ENCODE measurements at places on chromosomes 3 and 15. TPM values are rescaled to one million over a fixed set of nuclear protein-coding genes. Genes with fewer than 3 reads are reported as not detected.

GRCh38 chr3:97439373-97439772 lies 325.2 kb upstream of the ARL6 start:
- no peak for DNase-seq
- H3K4me3 ChIP-seq, result no peak overlapping the region
- no peak overlapping the region for H3K27ac ChIP-seq
- H3K4me1 ChIP-seq, result no peaks in the 10 kb centered on the region
- H3K27me3 ChIP-seq, result no peaks in the 10 kb centered on the region
- no peaks in the 10 kb centered on the region for H3K36me3 ChIP-seq

- no peak overlapping the region for H3K27ac ChIP-seq
- no peak overlapping the region for H3K4me3 ChIP-seq
- H3K27me3 ChIP-seq, result no peaks in the 10 kb centered on the region
- no peaks in the 10 kb centered on the region for H3K4me1 ChIP-seq
Measured at GRCh38 chr3:147925272-147925671, 516.1 kb downstream of the ZIC1 start.

- no peaks in the 10 kb centered on the region for H3K4me1 ChIP-seq
- no peaks in the 10 kb centered on the region for H3K36me3 ChIP-seq
- H3K27me3 ChIP-seq, result no peaks in the 10 kb centered on the region
- H3K27ac ChIP-seq, result no peak overlapping the region
Measured at GRCh38 chr15:39419651-39420050, 161.2 kb upstream of the THBS1 start.

GRCh38 chr3:64265646-64266045 lies 40.4 kb upstream of the PRICKLE2 start:
- no peak overlapping the region for H3K27ac ChIP-seq
- H3K4me3 ChIP-seq, result no peak overlapping the region
- no peaks in the 10 kb centered on the region for H3K36me3 ChIP-seq
- H3K4me1 ChIP-seq, result no peaks in the 10 kb centered on the region
- no peaks in the 10 kb centered on the region for H3K27me3 ChIP-seq

GRCh38 chr15:29424118-29424517 lies 154.5 kb upstream of the NSMCE3 start:
- H3K4me3 ChIP-seq, result no peak overlapping the region
- H3K27me3 ChIP-seq, result peaks cover 9% of the 10 kb centered on the region
- H3K27ac ChIP-seq, result no peak overlapping the region
- H3K4me1 ChIP-seq, result no peaks in the 10 kb centered on the region
- H3K36me3 ChIP-seq, result no peaks in the 10 kb centered on the region

GRCh38 chr3:125054449-125055329 lies 1.1 kb downstream of the HEG1 start:
- H3K27ac ChIP-seq, result no peak overlapping the region
- no peaks in the 10 kb centered on the region for H3K27me3 ChIP-seq
- no peak for DNase-seq
- H3K4me3 ChIP-seq, result peak overlapping the region; percentile 55

- H3K36me3 ChIP-seq, result no peaks in the 10 kb centered on the region
- no peaks in the 10 kb centered on the region for H3K4me1 ChIP-seq
- no peak overlapping the region for H3K4me3 ChIP-seq
Measured at GRCh38 chr15:53884441-53884840, 93.8 kb upstream of the UNC13C start.

- no peaks in the 10 kb centered on the region for H3K4me1 ChIP-seq
- no peak overlapping the region for H3K27ac ChIP-seq
- H3K4me3 ChIP-seq, result no peak overlapping the region
- H3K27me3 ChIP-seq, result no peaks in the 10 kb centered on the region
- H3K36me3 ChIP-seq, result no peaks in the 10 kb centered on the region
Measured at GRCh38 chr3:156648086-156648485, 26.3 kb upstream of the TIPARP start.

GRCh38 chr3:164450276-164450905 lies 627.9 kb downstream of the SI start:
- H3K36me3 ChIP-seq, result no peaks in the 10 kb centered on the region
- no peak overlapping the region for H3K4me3 ChIP-seq
- H3K27ac ChIP-seq, result no peak overlapping the region
- no peaks in the 10 kb centered on the region for H3K27me3 ChIP-seq
- H3K4me1 ChIP-seq, result no peaks in the 10 kb centered on the region

DNA sequence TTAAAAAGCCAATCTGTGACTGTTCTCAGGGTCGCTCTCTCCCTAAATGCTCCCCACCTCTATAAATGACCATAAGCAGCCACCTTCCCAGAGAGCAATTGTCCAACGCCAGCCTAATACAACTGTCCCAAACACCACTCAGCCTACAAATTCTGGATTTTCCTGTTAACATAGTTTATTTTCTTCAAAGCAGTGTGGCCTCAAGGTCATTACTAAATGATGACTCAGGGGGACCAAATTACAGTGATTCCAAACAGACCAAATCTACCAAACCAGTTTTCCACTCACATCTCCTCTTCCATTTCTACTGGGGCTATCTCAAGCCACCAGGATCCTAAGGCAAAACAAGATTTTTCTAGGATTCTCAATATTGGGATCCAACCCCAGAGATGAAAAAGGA lies 22.5 kb downstream of the HEXA start:
- peaks cover 15% of the 10 kb centered on the region for H3K4me1 ChIP-seq
- no peak overlapping the region for H3K4me3 ChIP-seq
- DNase-seq, result peak; percentile 74

DNA sequence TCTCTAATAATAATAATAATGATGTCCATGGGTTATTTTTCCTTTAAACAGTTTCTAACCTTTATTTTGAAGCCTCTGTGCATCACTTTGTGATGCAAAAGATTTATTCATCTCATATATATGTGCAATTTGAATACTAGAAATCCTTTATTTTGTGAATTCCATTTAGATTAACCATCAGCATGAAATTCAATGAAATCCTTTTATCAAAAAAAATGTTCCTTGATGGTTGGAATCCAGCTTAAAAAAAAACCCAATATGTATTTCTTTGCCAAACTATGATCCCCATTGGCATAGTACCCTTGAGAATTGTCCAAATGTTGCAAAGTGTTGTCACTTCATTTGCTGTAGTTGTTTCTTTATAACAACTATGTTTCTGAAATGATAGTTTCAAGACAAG lies 7.4 kb downstream of the TBC1D23 start:
- H3K4me1 ChIP-seq, result peaks cover 58% of the 10 kb centered on the region
- H3K4me3 ChIP-seq, result no peak overlapping the region
- H3K27ac ChIP-seq, result peak overlapping the region; percentile 58
- H3K36me3 ChIP-seq, result 0 out of 2 replicates have a peak, but pooled peaks cover 4% of the 10 kb centered on the region

DNA sequence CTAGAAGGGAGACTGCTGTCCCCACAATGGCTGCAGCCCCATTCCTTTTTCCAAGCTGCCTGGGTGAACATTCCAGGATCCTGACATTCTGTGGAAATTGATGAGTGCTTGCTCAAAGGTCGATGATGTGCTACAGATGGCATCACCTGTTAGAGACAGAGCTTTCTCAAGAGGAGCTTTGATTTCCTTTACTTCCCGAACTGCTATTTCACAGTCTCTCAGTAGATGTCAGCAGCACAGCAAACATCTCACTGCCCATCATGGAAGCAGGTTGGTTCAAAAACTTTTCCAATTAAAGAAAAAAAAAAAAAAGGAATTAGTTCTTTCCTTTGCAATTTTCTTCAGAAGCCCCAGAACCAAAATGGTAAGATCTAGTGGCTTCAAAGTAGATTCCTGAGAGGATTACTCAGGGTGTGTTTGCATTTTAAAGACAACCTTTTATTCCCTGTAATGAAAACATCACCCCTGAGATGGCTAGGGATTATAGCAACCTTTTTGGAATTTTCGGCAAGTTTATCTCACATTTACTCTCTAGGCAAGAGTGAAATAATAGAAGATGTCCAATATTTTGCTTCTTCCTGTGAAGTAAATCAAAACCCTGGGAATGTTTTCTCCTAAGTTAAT lies 44.8 kb downstream of the POLR2M start:
- no peak for DNase-seq
- no peak overlapping the region for H3K4me3 ChIP-seq
- no peak overlapping the region for H3K27ac ChIP-seq
- H3K36me3 ChIP-seq, result no peaks in the 10 kb centered on the region
- H3K27me3 ChIP-seq, result no peaks in the 10 kb centered on the region
- H3K4me1 ChIP-seq, result no peaks in the 10 kb centered on the region

- no peaks in the 10 kb centered on the region for H3K36me3 ChIP-seq
- H3K4me3 ChIP-seq, result no peak overlapping the region
- no peaks in the 10 kb centered on the region for H3K27me3 ChIP-seq
- no peak for DNase-seq
- H3K27ac ChIP-seq, result no peak overlapping the region
Measured at GRCh38 chr15:58247855-58248842, 110.0 kb downstream of the AQP9 start.

DNA sequence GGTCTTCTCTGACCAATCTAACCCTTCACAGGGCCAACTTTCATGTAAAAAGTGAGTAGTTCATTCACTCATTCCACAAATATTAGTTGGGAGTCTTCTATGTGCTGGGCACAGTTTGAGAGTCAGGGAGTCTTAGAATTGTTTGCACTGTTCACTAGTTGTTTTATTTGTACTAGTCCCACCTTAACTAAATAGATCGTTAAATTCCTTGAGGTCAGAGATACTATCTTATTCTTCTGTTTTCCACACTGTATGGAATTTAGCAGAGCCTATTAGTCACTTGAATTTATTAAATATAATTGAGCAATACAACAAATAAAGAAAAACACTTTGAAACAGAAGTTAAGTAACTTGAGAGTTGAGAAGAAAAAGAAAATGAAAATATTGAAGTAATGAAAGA lies 40.8 kb upstream of the SPTSSB start:
- H3K27me3 ChIP-seq, result no peaks in the 10 kb centered on the region
- peaks cover 42% of the 10 kb centered on the region for H3K4me1 ChIP-seq
- H3K27ac ChIP-seq, result peak overlapping the region; percentile 31
- H3K4me3 ChIP-seq, result no peak overlapping the region
- peak; percentile 96 for DNase-seq

- no peaks in the 10 kb centered on the region for H3K36me3 ChIP-seq
- H3K27ac ChIP-seq, result no peak overlapping the region
- H3K4me3 ChIP-seq, result no peak overlapping the region
- H3K27me3 ChIP-seq, result no peaks in the 10 kb centered on the region
- no peak for DNase-seq
- no peaks in the 10 kb centered on the region for H3K4me1 ChIP-seq
Measured at GRCh38 chr15:100591835-100592234, 10.1 kb downstream of the LINS1 start.

DNA sequence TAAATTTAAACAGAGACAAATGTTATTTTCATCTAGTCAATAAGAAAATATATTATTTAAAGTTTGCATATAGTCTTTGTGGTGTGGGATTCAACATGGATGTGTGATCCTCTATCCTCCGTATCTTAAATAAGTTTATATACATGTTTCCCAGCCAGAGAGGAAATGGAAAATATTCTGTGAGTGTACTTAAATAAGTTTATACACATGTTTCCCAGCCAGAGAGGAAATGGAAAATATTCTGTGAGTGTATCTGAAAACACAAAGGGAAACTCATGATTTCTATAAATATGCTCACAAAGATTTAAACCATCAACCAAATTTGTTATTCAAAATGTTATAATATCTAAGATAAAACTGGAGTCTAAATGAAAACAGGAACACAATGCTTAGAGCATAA lies 110.0 kb upstream of the MELTF start:
- no peaks in the 10 kb centered on the region for H3K4me1 ChIP-seq
- H3K4me3 ChIP-seq, result no peak overlapping the region
- H3K27ac ChIP-seq, result no peak overlapping the region
- DNase-seq, result no peak
- H3K27me3 ChIP-seq, result no peaks in the 10 kb centered on the region

GRCh38 chr3:13106308-13107001 lies 33.2 kb upstream of the IQSEC1 start:
- H3K4me3 ChIP-seq, result no peak overlapping the region
- peak overlapping the region; percentile 76 for H3K27ac ChIP-seq
- peak; percentile 89 for DNase-seq
- H3K36me3 ChIP-seq, result no peaks in the 10 kb centered on the region
- peaks cover 67% of the 10 kb centered on the region for H3K4me1 ChIP-seq
- H3K27me3 ChIP-seq, result no peaks in the 10 kb centered on the region

GRCh38 chr3:152334761-152335160 lies 66.0 kb downstream of the MBNL1 start:
- H3K4me3 ChIP-seq, result no peak overlapping the region
- no peaks in the 10 kb centered on the region for H3K27me3 ChIP-seq
- no peak overlapping the region for H3K27ac ChIP-seq
- peaks cover 16% of the 10 kb centered on the region for H3K36me3 ChIP-seq
- DNase-seq, result no peak
- peaks cover 27% of the 10 kb centered on the region for H3K4me1 ChIP-seq

GRCh38 chr3:78273326-78273725 lies 1233.4 kb downstream of the ROBO2 start:
- no peaks in the 10 kb centered on the region for H3K4me1 ChIP-seq
- H3K27me3 ChIP-seq, result no peaks in the 10 kb centered on the region
- DNase-seq, result no peak
- H3K27ac ChIP-seq, result no peak overlapping the region
- H3K4me3 ChIP-seq, result no peak overlapping the region

DNA sequence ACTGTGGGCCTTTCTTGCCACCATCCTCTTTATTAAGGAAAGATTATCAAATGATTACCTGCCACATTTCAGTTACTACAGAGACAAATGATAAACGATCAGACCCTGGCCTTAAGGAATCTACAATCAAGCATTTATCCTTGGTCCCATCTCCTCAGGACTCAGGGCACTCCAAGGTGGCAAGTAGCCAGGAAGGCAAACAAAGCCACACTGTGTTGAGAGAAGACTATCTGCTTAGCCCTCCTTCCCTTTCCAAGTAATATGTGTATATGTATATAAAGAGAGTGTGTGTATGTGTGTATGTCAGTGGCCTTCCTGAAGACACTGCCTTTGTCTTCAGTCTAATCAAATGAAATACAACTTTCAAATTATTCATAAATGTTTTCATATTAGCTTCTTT lies 490.1 kb upstream of the ATP11B start:
- H3K27me3 ChIP-seq, result no peaks in the 10 kb centered on the region
- H3K4me3 ChIP-seq, result no peak overlapping the region
- H3K4me1 ChIP-seq, result no peaks in the 10 kb centered on the region
- no peak for DNase-seq
- no peak overlapping the region for H3K27ac ChIP-seq
- H3K36me3 ChIP-seq, result no peaks in the 10 kb centered on the region

The ACAN gene
- total RNA-seq, result not detected

The ARHGEF3 gene
- 49.2 TPM for total RNA-seq

The DUOX1 gene
- total RNA-seq, result 0.08 TPM

The VILL gene
- 14.7 TPM for total RNA-seq

The SLC12A8 gene
- 30.7 TPM for total RNA-seq

The MYO5A gene
- total RNA-seq, result 10.7 TPM

The UROC1 gene
- not detected for total RNA-seq

The C2CD4B gene
- not detected for total RNA-seq

The PLCH1 gene
- 0.73 TPM for total RNA-seq

The TRIM42 gene
- total RNA-seq, result not detected

The DNAH12 gene
- 0.22 TPM for total RNA-seq

The GRK7 gene
- not detected for total RNA-seq

The PLCL2 gene
- 4.6 TPM for total RNA-seq

The REC114 gene
- not detected for total RNA-seq
